Fibroblast of skin of right quadriceps (primary cell): ENCODE measurements at places on chromosomes 2 and 18.

- no peak for DNase-seq
Observed at GRCh38 chr2:58130238-58130637, 83.6 kb downstream of the VRK2 start.

GRCh38 chr2:60715561-60715960, 40.5 kb upstream of the PAPOLG start:
- DNase-seq, result no peak

DNA sequence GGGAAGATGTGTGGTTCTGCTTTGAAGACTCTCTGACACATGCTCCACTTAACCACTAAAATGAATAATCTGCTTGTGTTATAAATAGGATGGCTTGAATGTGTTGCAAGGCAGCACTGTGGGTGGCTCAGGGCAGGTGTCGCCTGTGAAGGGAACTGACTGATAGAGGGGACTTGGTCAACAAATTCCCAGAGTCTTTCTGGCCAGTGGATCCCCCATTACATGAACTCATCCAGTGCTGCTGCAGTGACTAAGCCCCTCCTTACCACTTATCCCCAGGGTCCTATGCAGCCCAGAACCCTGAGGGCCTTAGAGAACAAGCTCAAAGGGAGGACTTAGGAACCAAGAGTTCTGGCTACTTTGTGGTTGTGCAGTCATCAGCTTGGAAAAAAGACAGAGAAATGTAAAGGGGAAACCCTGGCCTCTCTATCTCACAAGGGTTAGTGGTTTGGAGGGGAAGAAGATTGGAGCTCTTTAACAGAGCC, 226.2 kb upstream of the TNP1 start:
- peak; percentile 88 for DNase-seq

DNA sequence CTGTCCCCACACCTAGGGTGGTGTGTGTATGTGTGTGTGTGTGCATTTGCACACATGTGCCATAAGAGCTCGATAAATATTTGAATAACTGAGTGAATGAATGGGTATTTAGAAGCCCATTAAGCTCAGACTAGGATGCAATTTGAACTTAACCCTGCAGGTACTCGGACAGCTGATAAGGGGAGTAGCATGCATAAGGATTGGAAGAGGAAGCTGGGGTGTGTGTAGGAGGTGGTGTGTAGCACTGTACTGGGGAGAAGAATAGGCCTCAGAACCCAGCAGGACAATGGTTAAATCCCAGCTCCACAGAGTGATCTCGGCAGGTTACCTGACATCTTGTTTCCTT, 1.8 kb upstream of the KCNF1 start:
- no peak for DNase-seq

GRCh38 chr2:203705178-203705577, 1.3 kb upstream of the CD28 start:
- DNase-seq, result no peak

- peak; percentile 73 for DNase-seq
Observed at GRCh38 chr2:204325468-204325867, 219.8 kb upstream of the PARD3B start.

- no peak for DNase-seq
Observed at GRCh38 chr2:226862623-226863022, 26.8 kb downstream of the RHBDD1 start.

- DNase-seq, result no peak
Observed at GRCh38 chr2:24209389-24210105, 34.7 kb downstream of the FAM228A start.

GRCh38 chr18:28512357-28512756, 335.4 kb upstream of the CDH2 start:
- no peak for DNase-seq

GRCh38 chr2:241551998-241552737, 6.4 kb upstream of the BOK start:
- no peak for DNase-seq

DNA sequence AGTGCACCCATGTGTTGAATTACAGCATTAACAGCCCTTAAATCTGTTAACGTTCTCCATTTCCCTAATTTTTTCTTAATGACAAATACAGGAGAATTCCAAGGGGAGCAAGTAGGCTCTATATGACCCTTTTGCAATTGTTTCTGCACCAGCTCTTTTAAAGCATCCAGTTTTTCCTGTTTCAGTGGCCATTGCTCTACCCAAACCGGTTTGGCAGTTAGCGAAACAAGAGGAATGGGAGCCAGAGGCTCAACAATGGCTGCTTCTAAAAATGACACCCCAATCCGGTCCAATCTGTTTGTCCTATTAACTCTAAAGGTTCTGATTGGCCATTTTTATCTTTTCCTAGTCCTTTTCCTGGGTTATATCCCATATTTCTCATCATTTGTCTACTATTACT, 15.1 kb upstream of the SUCLG1 start:
- no peak for DNase-seq

DNA sequence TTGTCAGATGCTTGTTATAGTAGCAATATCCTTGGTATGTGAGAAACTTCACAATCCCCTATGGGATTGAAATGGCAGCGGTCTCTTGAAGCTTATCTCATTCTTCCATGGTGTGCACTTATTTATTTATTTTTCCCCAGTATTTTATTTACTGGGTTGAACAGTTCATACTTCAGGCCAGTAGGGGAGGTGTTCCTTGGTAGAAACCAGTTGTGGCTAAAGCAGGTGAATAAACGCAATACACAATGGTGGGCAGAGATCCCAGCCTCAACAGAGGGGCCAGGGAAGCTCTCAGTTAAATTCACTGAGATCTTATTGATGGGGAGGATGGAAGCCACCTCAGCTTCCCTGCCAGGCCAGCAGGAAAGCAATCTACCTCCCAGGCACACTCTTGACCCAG, 93.7 kb upstream of the SRD5A2 start:
- no peak for DNase-seq

DNA sequence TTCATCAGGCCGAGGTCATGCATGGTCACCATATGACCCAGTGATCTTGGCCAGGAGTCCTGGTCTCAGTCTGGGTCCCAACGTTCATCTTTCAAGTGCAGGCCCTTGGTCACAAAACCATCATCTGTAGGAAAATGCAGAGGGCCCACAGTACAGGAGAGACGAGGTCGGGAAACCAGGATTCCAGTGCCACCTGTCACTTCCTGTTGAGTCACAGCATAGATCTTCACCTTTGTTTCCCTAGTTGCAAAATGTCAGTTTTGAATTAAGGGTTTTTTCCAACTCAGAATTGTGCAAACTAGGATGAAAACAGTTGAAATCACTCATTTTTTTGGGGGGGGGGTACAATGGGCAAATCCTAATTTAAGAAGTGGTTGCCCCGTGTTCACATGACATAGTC, 162.2 kb downstream of the INSIG2 start:
- peak; percentile 38 for DNase-seq

DNA sequence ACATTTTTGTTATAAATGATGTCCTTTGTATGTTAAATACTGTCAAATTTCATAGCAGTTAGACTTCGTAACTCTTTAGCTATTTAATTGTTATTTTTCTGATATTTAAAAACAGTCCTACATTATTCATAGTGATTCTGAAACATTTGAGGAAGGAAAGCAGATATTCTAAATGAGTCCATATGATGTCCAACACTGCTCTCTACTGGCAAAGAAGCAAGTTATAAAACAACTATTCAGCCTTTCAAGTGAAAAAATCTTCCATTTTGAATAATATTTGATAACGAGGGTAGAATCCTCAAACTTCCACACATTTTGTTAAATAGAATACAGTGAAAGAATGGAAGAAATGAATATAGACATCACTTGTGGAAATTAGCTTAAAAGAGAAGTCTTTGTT, 220.8 kb downstream of the GULP1 start:
- DNase-seq, result peak; percentile 66

DNA sequence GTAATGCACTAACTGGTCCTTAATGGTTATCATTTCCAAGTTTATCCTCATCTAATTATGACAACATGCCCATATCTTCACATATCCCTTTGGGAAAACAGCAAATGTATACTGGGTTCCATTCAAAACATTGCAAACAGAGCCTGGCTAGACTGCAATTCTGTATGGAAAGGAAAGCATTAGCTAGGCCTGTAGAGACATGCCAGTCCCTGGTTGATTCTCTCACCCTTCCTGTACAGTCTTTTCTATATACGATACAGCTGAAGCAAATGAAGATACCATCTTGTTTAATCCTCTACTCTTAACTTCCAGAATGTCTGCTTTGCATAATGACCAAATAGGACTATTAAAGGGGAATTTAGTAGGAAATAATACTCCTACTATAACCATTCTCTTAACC, 294.4 kb upstream of the MC4R start:
- DNase-seq, result no peak

DNA sequence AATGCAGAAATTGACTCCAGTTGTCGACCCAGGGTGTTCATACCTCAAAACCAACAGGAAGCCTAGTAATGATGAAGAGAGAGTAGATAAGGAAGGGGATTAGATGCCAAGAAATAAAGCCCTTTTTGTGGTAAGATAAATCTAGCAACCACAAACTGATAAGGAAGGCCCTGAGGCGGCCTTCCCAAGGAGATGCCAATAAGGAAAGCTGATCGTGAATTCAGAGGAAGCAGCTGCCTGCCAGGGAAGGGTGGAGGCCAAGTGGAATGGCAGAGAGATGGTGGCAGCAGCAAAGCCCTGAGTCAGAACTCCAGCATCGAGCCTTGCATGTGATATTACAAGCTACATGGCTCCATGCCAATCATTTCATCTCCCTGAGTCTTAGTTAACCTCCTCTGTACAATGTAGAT, 126.3 kb downstream of the IRS1 start:
- peak; percentile 75 for DNase-seq

GRCh38 chr2:9033385-9034168, 30.1 kb upstream of the MBOAT2 start:
- no peak for DNase-seq

DNA sequence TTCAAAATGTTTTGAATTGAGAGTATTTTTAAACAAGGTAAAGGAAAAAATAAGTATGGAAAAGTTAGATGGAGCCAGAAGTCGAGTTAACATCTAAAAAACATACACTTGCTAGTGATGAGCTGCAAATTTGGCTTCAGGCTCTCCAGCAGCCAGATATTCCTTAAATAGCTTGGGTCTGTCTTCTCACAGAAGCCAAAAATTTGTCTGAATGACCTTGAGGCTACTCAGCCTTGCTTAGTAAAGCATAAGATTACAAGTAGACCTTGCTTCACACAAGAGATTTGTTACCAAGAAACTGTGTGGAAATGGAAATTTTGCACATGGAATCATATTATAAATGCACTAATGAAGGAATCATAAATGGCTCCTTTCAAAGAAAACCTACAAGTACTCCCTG, 40.8 kb upstream of the GRB14 start:
- no peak for DNase-seq

GRCh38 chr18:26477828-26478466, 70.4 kb downstream of the KCTD1 start:
- no peak for DNase-seq

- no peak for DNase-seq
Observed at GRCh38 chr2:205579335-205579734, 103.0 kb upstream of the NRP2 start.

DNA sequence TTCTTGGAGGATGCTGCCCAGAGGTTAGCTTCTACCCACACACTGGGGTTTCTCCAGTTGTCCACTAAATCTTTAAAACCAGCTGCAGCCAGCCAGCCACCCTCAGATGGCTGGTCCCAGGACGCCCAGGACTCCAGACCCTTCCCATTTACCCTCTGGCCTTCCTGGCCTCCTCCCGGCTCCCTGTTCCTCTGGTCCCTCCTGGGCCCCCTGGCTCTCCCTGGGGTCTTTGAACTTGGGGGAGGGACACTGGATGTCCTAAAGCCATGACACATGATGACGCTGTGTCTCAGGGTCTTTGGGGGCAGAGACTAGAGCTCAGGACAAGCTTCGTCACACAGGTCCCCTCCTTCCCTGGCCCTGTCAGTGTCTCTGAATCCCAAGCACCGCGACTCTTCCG, 201.1 kb upstream of the HDAC4 start:
- DNase-seq, result no peak

- DNase-seq, result no peak
Observed at GRCh38 chr2:229865033-229865432, 56.8 kb downstream of the TRIP12 start.

DNA sequence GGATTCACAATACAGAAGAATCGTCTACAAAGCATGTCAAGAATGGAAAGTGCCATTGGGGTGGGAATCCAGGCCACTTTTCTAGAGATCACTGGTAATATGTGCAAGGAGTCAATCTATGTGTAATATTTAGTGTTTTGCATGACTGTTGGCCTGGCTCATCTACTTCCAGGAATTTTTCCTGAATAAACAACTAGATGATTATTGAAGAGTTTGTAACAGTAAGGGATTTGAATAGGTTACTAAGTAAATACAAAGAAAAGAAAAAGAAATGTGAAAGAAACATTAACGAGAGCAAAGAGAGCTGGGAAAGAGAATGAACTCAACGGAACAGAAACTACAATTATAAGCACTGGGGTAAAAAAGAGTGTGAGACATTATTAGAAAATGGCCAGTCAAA, 406.0 kb downstream of the TGIF1 start:
- DNase-seq, result no peak

DNA sequence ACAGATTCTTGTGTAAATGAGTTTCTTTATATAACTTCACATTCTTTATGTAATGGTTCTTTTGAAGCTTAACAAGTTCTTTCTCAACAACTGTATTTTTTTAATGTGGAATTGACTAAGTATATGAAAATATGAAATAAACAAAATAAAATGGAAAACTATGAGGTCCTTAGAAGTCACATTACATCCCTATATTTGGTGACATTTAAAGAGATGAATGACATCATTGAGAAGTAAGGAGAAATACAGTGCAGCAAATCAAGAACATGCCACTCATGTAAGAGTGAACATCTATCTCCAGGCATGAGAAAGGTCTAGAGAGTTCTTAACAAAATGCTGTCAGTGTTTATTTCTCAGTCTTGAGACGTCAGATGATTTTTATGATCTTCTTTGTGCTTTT, 39.0 kb upstream of the AAK1 start:
- no peak for DNase-seq

GRCh38 chr2:59857109-59857508, 696.3 kb downstream of the BCL11A start:
- DNase-seq, result no peak

DNA sequence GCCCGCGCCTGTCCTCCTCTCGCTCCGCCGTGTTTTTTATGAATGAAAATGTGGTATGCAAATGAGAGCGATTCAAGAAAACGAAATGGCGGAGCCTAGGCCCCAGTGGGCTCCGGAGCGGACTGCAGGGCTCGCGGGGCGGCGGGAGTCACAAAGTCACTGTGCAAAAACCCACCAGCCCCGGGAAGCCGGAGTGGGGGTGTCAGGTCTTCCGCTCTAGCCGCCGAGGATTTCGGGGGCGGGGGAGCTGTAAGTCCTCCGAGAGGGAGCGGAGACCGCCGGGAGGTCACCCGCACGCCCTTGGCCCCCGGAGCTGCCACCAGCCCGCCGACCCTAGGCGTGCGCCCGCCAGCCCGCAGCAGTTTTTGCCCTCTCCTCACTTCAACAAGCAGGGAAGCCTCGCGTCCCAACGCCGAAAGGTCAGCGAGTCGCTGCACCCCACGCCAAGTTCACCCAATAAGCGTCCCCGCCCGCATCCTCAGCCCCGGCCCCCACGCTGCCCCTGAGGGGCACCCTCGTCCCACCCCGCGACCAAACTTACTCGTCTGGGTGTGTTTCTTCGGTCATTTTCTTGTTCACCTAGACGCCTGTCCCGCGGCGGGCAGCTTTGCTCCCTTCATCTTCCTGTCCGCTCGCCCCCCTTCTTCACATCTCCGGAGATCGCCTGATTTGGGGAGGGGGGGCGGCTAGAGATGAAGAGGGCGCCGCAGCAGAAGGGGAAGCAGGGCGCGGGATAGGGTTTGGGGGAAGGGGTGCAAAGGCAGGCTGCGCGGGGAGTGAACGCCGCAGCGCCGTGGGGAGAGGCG, 775 bp downstream of the SPRED2 start:
- peak; percentile 35 for DNase-seq

- no peak for DNase-seq
Observed at GRCh38 chr2:37779139-37779538, 107.7 kb upstream of the CDC42EP3 start.

- DNase-seq, result peak; percentile 79
Observed at GRCh38 chr18:6876641-6877041, 147.1 kb downstream of the ARHGAP28 start.
